Effector memory CD4-positive, alpha-beta T cell (primary cell): ENCODE measurements at places on chromosomes 2 and 18.

GRCh38 chr18:48310353-48310752 is 98.8 kb downstream of the ZBTB7C start:
- no peaks in the 10 kb centered on the region for H3K27me3 ChIP-seq
- no peaks in the 10 kb centered on the region for H3K36me3 ChIP-seq
- H3K4me1 ChIP-seq: no peaks in the 10 kb centered on the region
- H3K4me3 ChIP-seq: no peak overlapping the region

DNA sequence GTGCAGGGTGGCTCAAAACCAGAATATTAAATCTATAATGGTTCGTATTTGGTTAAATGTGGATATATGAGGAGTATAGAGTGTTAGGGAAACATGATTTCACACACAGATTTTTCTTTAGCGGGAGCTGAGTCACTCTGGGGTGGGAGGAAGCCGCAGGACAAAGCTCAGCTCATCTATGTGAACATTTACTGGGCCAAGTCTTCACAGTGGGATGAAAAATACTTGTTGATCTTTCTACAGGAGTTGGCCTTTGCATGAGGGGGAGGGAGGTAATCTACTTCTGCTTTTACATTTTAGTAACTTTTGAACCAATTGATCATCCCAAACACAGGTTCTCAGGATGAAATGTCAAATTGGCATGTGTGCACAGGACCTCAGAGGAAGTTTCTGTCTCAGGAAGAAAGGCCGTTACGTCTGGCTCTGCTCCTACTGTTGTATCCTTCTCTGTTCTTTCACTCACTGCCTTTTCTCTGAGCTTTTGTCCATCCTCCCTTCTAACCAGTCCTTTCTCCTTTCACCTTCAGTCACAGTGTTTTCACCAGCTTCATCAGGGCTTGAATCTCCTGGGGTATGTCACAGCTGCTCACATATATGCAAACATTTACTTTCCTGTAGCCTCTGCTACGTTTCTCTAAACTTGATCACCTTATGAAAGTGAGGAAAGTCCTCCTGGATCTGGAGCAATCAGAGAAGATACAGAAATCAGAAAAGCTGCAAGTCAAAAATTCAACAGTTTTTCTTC is 943.3 kb upstream of the FANCL start:
- no peak overlapping the region for H3K27ac ChIP-seq
- H3K4me1 ChIP-seq: no peaks in the 10 kb centered on the region
- H3K36me3 ChIP-seq: no peaks in the 10 kb centered on the region
- H3K27me3 ChIP-seq: no peaks in the 10 kb centered on the region

- H3K4me1 ChIP-seq: peaks cover 5% of the 10 kb centered on the region
- H3K4me3 ChIP-seq: no peak overlapping the region
- no peak for DNase-seq
Measured at GRCh38 chr2:8380566-8380965, 301.3 kb upstream of the ID2 start.

GRCh38 chr2:172089005-172089504 is 3.7 kb downstream of the DLX1 start:
- H3K27me3 ChIP-seq: peaks cover 99% of the 10 kb centered on the region
- DNase-seq: no peak
- H3K4me1 ChIP-seq: peaks cover 38% of the 10 kb centered on the region
- no peak overlapping the region for H3K27ac ChIP-seq
- H3K4me3 ChIP-seq: no peak overlapping the region
- H3K36me3 ChIP-seq: no peaks in the 10 kb centered on the region

DNA sequence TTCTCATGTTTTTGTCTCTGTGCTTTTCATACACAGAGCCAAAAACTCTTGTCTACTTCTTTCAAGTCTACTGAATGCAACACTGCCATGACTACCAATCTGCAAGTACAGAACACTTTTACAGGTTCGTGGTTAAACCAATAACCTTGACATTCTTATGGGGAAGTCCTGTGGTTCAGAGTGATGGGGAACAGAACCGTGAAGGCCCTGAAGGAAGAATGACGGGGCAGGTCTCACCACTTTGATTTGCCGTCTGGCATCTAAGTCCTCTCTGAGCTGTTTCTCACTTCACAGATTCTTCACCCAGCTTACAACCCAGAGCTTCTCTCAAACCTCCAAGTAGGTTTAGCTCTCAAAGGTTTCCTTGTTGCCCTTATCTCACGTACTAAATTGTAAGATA is 117.5 kb upstream of the SNTG2 start:
- no peaks in the 10 kb centered on the region for H3K4me1 ChIP-seq
- H3K36me3 ChIP-seq: no peaks in the 10 kb centered on the region
- H3K4me3 ChIP-seq: no peak overlapping the region
- no peak for DNase-seq
- no peak overlapping the region for H3K27ac ChIP-seq

- H3K27ac ChIP-seq: no peak overlapping the region
- no peaks in the 10 kb centered on the region for H3K27me3 ChIP-seq
- no peak overlapping the region for H3K4me3 ChIP-seq
- no peaks in the 10 kb centered on the region for H3K36me3 ChIP-seq
- no peak for DNase-seq
Measured at GRCh38 chr2:239767021-239767905, 257.9 kb downstream of the NDUFA10 start.

DNA sequence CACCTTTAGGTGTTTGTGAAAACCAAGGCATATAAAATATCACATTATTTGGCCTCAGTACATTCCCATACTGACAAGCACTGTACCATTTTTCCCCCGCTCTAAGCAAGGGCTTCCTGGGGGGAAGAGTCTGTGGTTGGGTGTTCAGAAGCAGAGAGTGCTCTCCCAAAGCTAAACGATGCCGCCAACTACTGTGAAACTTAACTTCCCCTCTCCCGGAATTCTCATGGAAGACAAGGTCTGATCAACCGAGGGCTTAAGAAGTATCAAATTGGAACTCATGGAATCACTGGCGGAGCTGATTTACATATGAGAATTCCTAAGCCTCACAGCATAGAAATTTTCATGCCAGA is 433 bp upstream of the MFF start:
- peak overlapping the region; percentile 84 for H3K4me3 ChIP-seq
- no peak overlapping the region for H3K27ac ChIP-seq
- no peaks in the 10 kb centered on the region for H3K27me3 ChIP-seq
- no peaks in the 10 kb centered on the region for H3K36me3 ChIP-seq
- DNase-seq: no peak
- peaks cover 7% of the 10 kb centered on the region for H3K4me1 ChIP-seq

DNA sequence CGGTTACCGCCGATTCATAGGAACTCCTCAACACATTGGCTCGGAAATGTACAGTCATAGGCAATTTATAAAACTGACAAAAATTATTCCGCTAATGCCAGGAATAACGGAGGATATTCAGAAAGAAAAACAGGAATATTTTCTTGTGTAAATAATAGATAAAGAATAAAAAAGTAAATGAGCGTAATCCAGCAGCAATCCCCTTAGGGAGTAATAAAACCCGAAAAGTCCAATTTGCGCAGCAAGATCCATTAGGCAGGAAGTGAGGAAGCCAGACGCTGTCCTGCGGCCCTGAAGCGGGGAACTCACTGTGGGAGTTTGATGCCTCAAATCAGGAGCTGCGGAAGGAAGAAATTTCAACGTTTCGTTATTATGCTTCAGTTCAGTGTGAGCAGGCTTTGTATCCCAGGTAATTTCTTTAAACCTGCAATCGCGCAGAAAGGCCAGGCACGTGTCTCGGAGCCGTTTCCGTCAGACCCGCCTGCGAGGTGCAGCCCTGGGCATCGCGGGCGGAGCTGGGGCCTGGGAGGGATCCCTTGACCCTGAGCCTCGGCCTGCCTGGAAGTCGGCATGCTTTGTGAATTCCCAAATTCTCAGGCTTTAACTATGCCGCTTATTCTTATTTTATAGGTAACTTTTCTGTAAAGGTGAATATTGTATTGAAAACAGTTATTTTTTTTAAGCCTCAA is 180.9 kb upstream of the ALKAL2 start:
- DNase-seq: no peak
- H3K27me3 ChIP-seq: peaks cover 13% of the 10 kb centered on the region
- no peak overlapping the region for H3K27ac ChIP-seq
- H3K4me1 ChIP-seq: no peaks in the 10 kb centered on the region

GRCh38 chr2:33680644-33681363 is 81.7 kb upstream of the FAM98A start:
- no peaks in the 10 kb centered on the region for H3K36me3 ChIP-seq
- H3K4me1 ChIP-seq: no peaks in the 10 kb centered on the region
- no peaks in the 10 kb centered on the region for H3K27me3 ChIP-seq
- H3K4me3 ChIP-seq: no peak overlapping the region

GRCh38 chr18:79608069-79608468 is 71.5 kb upstream of the CTDP1 start:
- H3K4me3 ChIP-seq: no peak overlapping the region
- no peaks in the 10 kb centered on the region for H3K36me3 ChIP-seq

DNA sequence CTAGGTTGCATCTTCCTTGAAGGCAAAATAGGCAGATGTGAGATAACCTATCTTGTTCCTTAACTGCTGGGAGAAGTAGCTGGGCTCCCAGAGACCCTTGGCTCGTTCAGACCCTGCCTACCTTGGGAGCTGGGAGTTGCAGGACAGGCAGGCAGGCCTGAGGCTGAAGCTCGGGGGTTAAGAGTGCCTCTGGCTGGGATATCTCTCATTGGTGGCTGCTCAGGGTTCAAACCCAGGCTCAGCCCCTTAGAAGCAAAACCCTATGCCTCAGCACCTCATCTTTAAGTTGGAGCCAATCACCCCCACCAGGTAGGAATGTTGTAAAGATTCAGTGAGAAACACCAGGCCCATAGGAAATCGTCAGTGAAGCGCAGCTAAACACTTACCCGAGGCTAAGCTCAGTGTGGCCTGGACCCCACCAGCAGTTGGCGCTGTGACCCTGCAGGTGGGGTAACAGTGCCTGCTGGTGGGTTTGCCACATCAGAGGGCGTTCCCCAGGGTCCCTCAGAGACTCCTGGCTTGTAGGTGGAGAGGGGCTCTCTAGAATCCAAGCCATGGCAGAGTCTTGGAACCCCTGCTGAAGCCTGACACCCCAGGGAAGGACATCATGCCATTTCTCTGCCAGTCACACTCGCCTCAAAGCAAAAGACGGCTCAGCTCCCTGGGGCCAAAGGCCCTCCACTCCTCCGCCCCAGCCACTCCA is 54.6 kb upstream of the GPR17 start:
- no peaks in the 10 kb centered on the region for H3K27me3 ChIP-seq
- DNase-seq: peak; percentile 17
- no peak overlapping the region for H3K27ac ChIP-seq
- H3K36me3 ChIP-seq: no peaks in the 10 kb centered on the region

GRCh38 chr2:23400703-23401102 is 15.7 kb downstream of the KLHL29 start:
- no peak overlapping the region for H3K4me3 ChIP-seq
- H3K27ac ChIP-seq: no peak overlapping the region
- no peaks in the 10 kb centered on the region for H3K4me1 ChIP-seq

GRCh38 chr18:58539659-58540380 is 89.1 kb downstream of the ALPK2 start:
- H3K36me3 ChIP-seq: no peaks in the 10 kb centered on the region
- H3K27ac ChIP-seq: no peak overlapping the region
- no peak for DNase-seq
- H3K4me1 ChIP-seq: peaks cover 13% of the 10 kb centered on the region

DNA sequence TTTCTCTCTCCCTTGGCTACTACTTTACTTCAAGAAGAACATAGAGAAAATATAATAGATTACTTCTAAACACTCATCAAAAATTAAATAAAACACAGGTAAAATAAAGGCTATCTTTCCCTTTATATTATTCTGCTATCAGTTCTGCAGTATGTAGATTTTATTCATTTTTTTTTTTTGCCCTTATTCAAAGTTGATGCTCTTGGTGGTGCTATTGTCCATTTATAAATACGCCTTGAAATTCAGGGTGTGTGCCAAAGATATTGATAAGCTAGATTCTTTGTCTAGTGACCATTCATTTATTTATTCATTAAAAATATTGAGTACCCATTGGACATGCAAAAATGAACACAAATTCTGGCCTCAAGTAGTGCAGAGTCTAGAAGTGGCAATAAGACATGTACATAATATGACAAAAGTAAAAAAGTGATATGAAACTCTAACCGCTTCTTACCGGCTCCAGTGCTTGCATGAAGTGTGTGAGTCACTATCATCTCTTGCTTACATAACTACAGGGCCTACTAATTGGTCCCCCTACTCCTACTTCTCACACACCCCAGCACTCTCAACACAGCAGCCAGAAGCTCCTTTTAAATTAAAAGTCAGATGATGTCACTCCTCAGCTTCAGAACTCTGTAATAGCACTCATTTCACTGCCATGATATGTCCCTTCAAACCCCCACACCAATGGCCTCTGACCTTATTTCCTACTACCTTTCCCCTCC is 208.3 kb upstream of the FANCL start:
- H3K27ac ChIP-seq: no peak overlapping the region
- no peaks in the 10 kb centered on the region for H3K36me3 ChIP-seq
- H3K27me3 ChIP-seq: no peaks in the 10 kb centered on the region
- H3K4me3 ChIP-seq: no peak overlapping the region
